ENCODE measurements at places on chromosomes 6 and 20. TPM values are rescaled to one million over a fixed set of nuclear protein-coding genes. Genes with fewer than 3 reads are reported as not detected.

GRCh38 chr6:68729377-68729903 lies 94.4 kb downstream of the ADGRB3 start:
- DNase-seq, result no peak

- no peak for DNase-seq
These were observed 16.9 kb downstream of the TDRD6 start for GRCh38 chr6:46704562-46704961.

- no peak for DNase-seq
These were observed 141.2 kb downstream of the RALGAPA2 start for GRCh38 chr20:20571068-20571780.

- no peak for DNase-seq
These were observed 44.7 kb downstream of the SLC35F1 start for GRCh38 chr6:117951783-117952182.

GRCh38 chr20:35326740-35327073 lies 34.5 kb upstream of the FAM83C start:
- DNase-seq, result no peak

- no peak for DNase-seq
These were observed 252.0 kb upstream of the HTR1E start for GRCh38 chr6:86685230-86685797.

- DNase-seq, result no peak
These were observed 114.3 kb upstream of the HDAC2 start for GRCh38 chr6:114085211-114085610.

DNA sequence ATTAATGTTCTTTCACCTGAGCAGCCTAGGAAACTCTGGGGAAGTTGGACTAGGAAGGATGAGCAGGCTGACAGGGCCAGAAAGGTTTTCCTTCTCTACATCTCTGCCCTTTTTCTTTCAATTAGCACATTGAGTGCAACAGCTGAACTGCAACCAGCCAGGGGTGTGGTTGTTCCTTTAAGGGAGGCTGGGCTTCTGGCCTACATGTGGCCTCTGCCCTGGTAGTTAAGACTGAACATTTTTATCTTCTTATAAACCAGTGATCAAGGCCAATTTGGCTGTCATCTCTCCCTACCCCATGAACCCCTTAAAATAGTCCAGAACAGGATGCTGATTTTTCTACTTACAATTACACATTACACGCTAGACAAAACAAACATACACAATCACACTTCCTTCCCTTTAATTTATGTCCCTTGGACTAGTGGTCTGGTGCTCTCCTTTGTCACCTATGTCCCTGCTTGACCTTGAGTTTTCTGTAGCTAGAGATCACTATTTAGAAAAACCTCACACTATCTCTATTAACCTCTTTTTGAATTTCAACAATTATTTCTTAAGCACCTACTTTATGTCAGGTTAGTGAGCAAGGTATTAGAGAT lies 60.3 kb downstream of the RNF217 start:
- peak; percentile 23 for DNase-seq

DNA sequence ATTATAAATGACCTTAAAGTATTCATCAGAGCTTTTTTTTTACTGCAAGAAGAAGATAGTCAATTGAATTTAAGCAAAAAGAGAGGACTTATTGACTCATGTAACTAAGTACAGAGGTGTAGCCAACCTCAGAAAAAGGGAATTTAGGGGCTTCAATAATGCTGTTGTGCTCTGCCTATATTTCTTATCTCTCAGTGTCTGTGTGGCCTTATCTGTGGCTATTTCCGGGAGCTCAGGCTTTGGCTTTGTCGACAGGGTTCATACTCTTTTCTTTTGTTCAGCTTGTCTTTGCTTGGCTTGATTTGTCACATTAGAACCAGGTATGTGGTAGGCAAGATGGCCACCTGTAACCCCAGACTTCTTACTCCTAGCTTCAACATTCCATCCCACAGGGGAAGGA lies 38.6 kb upstream of the FABP7 start:
- DNase-seq, result no peak

- no peak for DNase-seq
These were observed 34.1 kb downstream of the SLC2A4RG start for GRCh38 chr20:63773571-63774241.

GRCh38 chr6:32815115-32815514 lies 1.7 kb downstream of the HLA-DOB start:
- DNase-seq, result no peak

GRCh38 chr6:118677193-118677592 lies 25.8 kb upstream of the CEP85L start:
- no peak for DNase-seq

DNA sequence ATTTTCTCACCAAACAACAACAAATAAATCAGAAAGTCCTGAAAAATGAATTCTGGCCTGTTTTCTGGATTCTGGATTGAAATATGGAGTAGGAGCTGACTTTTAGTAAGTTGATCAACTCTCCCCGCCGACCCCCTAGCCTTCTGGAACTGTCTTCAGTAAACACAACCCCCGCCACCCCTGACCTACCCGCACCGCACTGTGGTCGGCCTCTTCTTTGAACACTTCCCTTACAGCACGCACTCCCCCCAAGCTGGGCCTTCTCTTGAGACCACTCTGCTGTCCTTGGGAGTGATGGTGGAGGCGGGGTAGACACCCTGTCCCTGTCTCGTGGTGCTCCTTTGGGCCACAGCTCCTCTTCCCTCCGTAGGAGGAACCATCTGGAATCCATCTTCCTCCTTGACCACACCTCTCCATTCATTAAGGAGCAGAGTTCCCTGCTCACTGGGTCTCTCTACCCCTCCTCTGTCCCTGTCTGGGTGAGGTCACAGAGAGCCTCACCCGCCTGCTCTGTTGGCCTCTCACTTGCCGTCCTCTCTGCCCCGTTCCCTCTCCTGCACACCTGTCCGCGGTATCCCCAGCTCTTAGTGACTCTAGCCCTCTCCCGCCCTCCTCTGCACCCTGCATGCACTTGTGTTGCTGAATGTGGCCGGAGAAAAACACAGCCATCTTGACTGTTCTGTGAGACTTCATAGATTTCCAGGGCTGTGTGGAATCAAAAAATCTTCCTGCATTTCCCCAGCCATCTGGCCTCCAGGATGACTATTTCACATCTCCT lies 19.1 kb downstream of the SYNJ2 start:
- peak; percentile 21 for DNase-seq

DNA sequence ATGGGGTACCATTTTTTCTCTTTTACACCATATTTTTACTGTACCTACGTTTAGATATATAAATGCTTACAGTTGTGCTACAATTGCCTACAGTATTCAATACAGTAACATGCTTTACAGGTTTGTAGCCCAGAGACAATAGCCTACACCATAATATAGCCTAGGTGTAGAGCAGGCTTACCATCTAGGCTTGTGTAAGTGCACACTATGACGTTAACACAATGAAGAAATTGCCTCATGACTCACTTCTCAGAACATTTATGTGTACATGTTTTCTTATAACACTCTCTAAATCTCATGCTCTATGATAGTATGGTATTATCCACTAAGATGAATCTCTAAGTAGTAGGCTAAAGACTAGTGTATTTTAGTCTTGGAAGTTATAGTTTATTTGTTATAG lies 13.5 kb downstream of the GPR63 start:
- DNase-seq, result no peak

The FILIP1 gene
- 156 TPM for total RNA-seq

The MOG gene
- 5.4 TPM for total RNA-seq

The TIAM2 gene
- 11.9 TPM for total RNA-seq

The SNX14 gene
- 28.8 TPM for total RNA-seq

The PTGIS gene
- 24.0 TPM for total RNA-seq

The SYCP2 gene
- 2.8 TPM for total RNA-seq

The CDK5RAP1 gene
- 20.6 TPM for total RNA-seq

The AHCY gene
- total RNA-seq, result 60.2 TPM

The EFHC1 gene
- 6.2 TPM for total RNA-seq

The PKIB gene
- 0.35 TPM for total RNA-seq

Measured in left ventricle myocardium superior (tissue), 1 donor.